ENCODE measurements at places on chromosomes 4 and X.

DNA sequence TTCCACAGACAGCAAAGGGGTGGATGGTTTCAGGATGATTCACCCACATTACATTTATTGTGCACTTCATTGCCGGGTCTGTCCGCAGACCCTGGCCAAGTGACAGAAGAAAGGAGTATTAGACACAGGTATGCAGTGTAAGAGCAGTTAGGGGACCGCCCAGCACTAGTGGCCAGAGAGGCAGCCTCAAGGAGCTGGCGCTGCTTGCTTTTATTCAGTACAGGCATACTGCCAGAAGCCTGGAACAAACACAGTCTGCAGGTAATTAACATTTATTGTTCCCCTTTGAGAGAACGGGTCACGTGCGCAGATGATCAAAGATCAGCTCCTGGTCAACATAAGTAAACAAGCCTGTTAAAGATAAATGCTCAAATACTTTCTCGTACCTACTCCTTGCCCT, 1639.0 kb upstream of the IGFBP7 start:
- DNase-seq = no peak

GRCh38 chrX:39796856-39797255, 300.9 kb downstream of the BCOR start:
- no peak for DNase-seq

GRCh38 chrX:109719264-109719663, 13.8 kb downstream of the ACSL4 start:
- DNase-seq = no peak

- no peak for DNase-seq
Observed at GRCh38 chrX:132025041-132025440, 1.9 kb downstream of the STK26 start.

DNA sequence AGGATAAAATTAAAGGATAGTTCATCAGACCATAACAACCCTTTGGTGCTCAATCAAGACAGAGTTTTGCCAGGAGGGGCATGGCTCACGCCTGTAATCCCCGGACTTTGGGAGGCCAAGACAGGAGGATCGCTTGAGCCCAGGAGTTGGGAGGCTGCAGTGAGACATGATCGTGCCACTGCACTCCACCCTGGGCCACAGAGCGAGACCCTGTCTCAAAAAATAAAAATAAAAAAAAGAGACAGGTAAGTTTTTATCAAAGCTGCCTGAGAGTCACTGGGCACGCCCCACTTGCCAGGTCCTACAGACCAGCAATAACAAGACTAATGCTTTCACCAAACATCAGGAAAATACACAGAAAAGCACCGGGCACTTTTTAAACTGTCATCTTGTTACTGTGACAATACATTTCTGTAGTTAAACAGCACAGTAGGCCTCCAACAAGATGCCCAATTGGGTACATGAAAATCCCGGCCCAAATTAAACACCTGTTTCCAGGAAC, 765 bp downstream of the CFAP97 start:
- DNase-seq = no peak

DNA sequence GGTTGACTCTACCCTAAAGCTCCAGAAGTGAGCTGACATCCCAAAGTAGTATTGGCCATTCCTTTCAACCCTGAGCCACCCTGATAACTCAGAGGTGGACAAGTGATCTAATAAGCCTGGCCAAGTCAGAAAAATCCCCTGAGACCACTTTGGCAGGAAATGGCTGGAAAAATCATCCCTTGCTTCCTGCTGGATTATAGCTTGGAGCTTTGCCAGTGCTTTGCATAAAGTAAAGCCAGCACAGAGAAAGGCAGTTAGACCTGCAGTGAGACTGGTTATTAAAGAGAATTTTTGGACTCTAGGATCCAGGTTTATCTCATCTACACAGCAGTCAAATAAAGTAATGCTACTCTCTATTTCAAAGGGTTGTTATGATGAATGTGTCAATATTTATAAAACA, 6.4 kb downstream of the CXCL3 start:
- DNase-seq = no peak

DNA sequence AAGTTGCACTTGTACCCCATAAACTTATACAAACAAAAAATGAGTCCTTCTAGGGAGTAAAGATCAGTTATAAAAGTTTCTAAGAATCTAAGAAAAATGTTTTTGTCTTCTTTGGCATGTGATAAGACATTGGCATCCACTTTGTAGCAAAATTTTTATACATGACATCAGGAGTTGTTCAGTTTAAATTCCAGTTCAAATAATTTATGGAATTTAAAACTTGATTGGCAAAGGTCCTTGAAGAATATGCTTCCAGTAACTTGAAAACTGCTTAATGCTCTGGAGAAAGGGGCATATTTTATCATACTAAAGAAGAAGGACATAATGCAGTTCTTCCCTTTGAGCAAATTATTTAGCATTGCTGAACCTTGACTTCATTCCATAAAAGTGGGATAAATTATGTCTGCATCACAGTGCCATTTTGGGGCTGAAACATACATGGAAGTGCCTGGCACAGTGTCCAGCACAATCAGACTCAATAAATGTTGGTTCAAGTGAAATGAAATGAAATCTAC, 163.3 kb upstream of the IL15 start:
- DNase-seq = no peak

GRCh38 chr4:3816256-3816825, 50.2 kb downstream of the ADRA2C start:
- no peak for DNase-seq

DNA sequence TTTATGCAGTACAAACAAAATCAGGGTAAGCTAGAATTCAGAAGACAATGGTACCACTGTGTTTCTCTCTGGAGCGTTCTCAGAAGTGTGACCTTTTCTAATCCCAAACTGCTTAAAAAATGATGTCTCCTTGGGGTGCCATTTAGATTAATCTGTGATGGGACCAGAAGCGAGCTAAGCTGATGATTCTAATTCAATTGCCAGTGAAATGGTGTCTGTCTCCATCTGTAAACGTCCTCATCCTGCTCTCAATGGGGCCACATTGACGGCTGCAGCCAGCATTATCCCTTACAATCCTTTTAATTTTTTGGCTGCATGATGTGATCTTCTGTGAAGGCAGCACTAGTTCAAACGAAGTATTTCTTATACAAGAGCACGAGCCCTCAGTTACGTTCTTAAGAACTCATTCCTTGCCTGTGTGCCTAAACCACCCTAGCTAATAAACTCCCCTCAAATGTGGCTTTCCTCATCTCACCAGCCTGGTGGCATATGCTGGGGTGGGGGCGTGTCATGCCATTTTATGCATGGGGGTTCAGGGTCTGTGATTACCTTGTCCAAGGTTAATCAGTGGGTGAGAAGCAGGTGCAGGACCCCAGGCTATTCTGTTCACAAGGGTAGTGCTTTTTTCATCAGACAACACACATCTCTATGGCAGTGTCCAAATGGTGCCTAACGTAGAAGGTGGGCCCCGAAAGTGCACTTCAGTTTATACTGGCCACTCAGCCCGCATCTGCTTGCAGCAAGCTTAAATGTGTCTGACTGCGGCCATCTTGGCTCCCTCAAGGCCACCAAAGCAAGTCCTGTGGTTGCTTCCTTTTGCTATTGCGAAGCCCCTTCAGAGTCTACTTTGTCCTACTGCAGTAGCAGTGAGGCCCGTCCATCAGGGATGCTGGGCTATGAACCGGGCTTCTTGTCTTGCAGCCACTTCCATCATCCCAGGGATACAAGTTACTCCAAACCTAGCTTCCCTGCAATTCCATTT, 45.7 kb upstream of the SLC2A9 start:
- DNase-seq = no peak

All from ACHN (cell line).